ENCODE measurements at places on chromosomes 12 and 14.

GRCh38 chr12:100499416-100499815 is 25.8 kb downstream of the NR1H4 start:
- no peak for ATAC-seq

GRCh38 chr14:53880761-53881160 is 75.9 kb downstream of the BMP4 start:
- ATAC-seq = no peak

GRCh38 chr12:17763366-17763765 is 326.6 kb downstream of the RERGL start:
- ATAC-seq = no peak

DNA sequence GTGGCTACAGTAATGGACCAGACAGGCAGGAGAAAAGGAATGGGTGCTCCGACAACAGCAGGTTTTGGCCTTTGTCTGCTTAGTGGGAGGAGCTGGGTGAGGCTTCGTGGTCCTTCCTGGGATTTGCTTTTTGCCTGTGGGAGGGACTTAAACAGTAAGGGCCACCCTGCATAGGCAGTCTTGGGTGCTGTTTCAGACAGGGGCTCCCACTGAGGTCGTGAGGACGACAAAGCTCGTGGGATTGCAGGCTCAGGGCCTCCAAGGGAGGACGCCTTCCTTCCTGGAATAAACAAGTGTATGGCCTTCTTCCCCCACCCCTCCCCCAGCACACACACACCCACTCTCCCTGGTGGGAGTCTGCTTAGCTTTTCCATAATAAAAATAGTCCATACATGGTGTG is 63.1 kb downstream of the FZD10 start:
- no peak for ATAC-seq

- ATAC-seq = no peak
Observed at GRCh38 chr12:25558586-25558985, 5.5 kb upstream of the LMNTD1 start.

- peak; percentile 77 for ATAC-seq
Observed at GRCh38 chr12:630656-631632, 32.3 kb downstream of the NINJ2 start.

DNA sequence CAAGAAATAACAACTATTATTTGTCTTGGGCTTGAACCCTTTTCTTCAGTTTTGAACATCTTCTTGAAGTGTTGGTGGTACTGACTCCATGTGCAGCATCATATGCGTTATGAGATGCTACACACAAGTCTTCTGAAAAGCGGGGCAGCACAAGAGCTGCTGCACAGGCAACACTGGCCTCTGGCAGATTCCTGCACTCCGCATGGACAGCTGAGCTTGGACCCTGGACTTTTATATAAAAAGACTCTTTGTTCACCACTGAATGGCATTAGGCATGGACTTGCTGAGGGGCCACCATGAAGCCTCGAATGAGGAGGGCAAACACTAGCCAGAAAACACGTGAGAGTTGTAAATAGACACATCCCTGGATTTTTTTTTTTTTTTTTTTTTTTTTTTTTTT is 210.8 kb upstream of the NPAS3 start:
- no peak for ATAC-seq

DNA sequence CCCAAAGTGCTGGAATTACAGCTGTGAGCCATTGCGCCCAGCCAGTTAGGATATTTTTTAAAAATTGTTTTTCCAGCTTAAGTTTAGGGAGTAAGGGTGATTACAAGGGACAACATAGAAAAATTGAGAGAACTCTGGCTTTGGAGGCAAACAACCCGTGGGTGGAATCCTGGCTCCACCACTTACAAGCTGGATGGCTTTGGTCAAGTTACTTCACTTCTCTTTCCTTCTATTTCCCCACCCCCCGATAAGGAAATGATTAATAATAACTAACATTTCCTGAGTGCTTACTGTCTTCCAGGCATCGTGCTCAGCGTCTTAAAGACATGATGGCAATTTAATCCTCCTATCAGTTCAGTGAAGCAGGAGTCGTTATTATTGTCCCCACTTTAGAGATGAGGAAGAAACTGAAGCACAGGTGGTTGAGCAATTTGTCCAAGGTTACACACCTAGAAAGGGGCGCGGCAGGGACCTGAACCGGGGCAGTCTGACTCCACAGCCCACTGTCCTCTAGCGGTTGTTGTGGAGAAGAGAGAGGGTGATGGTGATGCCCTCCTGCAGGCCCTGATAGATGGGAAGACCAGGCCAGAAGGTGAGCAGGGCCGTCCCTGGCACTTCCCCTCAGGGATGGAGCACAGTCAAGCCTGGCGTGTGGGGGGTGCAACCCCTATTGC is 16.7 kb upstream of the FAIM2 start:
- peak; percentile 43 for ATAC-seq

- ATAC-seq = no peak
Observed at GRCh38 chr14:54474232-54474793, 14.5 kb downstream of the GMFB start.

DNA sequence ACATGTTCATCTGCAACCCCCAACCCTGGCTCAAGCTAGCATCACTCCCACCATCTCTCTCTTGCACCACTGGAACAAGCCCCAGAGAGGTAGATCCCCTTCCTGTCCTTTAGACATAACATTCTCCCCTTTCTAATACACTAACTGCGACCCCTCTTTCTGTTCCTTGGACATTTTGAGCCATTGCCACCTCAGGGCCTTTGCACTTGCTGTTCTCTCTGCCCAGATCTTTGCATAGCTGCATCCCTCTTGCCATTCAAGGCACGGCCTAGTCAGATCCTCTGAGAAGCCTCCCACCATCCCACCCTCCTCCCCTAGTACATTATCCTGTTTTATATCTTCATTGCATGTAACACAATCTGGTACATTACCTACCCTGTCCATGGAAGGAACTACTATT is 16.5 kb downstream of the FOXN3 start:
- no peak for ATAC-seq

DNA sequence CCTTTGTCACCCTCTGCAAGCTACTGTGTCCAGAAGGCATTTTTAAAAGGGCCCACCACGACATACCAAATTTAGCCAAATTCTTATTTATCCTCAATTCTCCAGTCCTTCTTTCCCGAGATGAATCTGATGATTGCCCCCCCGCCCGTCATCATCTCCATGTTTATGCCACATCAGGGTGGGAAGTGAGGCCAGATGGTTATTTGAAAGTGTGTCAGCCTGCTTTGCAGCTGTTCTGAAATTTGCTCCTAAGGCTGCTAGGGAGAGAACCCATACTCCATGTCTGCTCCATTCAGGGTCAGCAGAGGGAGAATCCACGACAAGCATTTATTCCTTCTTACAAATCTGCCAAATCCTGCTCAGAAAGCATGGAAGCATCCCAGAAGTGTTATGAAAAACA is 337.8 kb downstream of the ADAMTS20 start:
- no peak for ATAC-seq

DNA sequence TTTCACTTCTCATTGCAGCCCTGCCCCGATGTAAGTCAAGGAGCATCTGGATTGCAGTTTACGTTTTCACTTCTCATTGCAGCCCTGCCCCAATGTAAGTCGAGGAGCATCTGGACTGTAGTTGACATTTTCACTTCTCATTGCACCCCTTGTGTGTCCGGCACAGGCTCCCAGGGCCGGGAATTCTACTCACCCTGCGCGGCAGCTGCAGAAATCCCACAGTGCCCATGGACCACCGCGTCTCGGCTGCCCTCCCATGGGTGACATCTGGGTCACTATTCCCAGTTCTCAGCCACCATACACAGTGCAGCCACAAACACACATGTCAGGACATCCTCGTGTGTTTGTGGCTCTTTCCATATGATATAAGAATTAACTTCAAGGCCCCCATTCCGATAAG is 378.5 kb downstream of the ADGRD1 start:
- ATAC-seq = no peak

GRCh38 chr12:90029317-90029716 is 320.7 kb upstream of the ATP2B1 start:
- ATAC-seq = no peak

DNA sequence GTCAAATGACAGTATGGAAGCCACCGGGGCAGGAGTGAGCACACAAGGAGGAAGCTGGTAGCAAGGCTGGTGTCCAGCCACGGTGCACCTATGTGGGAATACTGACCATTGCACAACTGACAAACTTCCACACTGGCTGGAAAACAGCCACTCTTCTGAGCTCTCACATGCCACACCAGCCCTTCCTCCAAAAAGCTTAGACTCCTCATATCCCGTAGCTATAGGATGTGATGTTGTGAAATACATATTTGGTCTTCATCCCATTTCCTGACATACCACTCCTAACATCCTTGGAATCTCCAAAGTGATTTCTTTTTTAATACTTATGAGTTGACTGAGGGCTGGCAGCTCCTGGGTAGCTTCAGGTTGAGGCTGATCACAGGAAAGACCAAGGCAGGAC is 103.6 kb downstream of the NTF3 start:
- no peak for ATAC-seq

GRCh38 chr14:103023881-103024473 is 33.4 kb downstream of the CDC42BPB start:
- no peak for ATAC-seq

GRCh38 chr14:20855652-20856291 is 35.4 kb upstream of the RNASE3 start:
- ATAC-seq = peak; percentile 92

DNA sequence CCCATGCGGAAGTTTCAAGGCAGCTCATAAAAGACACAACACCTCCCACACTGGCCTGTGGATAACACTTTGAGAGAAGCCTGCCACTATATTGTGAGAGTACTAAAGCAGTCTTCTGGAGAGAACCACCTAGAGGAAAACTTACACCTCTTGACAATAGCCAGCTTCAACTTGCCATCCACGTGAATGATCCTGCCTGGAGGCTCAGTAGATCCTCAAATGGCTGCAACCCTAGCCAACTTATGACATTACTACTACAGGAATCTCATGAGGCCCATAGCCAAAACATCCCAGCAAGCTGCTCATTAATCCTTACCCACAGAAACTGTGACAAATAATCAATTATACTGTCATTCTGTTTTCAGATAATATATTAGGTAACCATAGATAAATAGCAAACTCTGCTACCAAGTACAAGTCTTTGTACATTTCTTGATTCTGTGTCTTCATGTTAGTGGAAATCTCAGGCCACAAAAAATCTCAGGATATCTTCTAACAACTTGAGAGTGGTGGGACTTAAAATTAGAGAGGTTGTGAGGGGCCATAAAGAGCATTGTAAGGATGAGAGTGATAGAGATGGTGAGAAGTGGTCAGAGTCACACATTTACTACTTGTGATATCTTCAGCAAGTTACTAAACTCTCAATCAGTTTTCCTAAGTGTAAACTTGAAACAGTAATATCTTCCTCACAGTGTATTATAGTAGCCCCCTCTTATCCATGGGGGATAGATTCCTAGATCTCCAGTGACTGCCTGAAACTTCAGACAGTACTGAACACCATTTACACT is 368.0 kb downstream of the C12orf50 start:
- peak; percentile 59 for ATAC-seq

DNA sequence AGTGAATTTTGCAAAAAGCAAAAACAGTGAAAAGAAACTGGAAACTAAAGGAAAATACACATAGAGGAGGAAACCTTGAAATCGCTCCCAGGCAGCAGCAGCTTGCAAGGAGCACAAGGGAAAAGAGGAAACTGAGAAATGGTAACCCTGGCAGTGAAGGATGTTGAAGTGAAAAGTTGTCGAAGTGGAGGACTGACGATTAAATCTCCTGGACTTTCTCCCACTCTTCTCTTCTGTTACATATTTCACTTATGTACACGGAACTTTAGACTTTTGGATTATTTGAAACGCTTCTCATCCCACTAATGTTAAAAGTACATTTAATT is 388.8 kb upstream of the USP15 start:
- no peak for ATAC-seq

- peak; percentile 80 for ATAC-seq
Observed at GRCh38 chr12:94615260-94616181, 34.8 kb downstream of the TMCC3 start.

- no peak for ATAC-seq
Observed at GRCh38 chr12:17928708-17929366, 161.2 kb downstream of the RERGL start.

DNA sequence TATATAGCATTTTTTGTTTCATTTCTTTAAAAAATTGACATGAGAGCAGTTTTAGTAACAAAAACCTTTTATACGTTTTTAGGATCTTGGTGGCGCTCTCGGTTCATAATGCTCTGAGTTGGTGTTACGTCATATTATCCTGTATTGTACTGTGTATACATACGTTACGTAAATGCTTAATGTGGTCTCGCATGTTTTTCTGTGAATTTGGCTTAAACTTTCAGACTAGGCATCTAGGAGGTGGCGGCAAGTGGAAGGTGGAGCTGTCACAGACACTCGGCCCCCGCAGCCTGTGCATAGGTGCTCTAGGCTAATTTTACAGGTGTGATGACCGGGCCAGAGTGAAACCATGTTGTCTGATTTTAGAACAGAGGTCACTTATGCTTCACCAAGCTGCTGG is 60.0 kb downstream of the PPP2R5C start:
- no peak for ATAC-seq

DNA sequence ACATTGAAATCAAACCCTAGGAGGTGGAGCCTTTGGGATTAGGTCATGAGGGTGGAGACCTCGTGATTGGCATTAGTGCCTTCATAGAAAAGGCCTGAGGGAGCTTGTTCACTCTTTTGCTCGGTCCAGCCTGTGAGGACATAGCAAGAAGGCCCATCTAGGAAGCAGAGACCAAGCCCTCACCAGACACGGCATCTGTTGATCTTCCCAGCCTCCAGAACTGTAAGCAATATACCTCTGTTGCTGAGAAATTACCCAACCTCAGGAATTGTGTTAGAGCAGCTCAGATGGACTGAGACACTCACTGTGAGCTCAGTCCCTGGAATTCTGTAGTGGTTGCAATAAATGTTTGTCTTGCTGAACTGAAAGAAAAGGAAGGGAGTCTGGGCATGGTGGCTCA is 116.2 kb upstream of the MAP1LC3B2 start:
- peak; percentile 28 for ATAC-seq

DNA sequence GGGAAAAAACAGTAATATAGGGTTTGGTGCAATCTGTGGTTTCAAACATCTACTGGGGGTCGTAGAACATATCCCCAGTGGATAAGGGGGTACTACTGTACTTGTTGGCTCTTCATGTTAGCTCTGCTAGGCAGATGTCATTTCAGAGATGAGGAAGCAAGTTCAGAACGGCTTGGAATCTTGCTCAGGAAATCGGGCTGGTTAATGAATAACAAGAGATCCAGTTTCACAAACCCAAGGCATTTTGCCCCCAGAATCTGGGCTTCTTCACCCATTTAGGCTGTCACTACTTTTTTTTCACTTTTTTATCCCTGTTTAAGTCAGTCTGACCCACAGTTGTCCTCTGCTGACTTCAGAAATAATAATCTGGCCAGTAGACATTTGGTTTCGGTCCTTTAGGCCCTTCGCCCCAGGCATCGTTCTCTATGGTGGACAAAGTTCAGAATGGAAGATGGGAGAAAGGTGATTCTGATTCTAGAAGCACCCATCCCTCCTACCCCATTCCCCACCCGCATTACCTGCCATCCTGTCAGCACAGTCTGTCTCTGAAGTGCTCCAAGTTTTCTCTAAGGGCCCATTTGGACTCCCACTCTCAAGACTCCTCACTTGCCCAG is 4.5 kb downstream of the SUOX start:
- no peak for ATAC-seq

Measured in esophagus mucosa (tissue), 1 donor.